ENCODE measurements at places on chromosomes 3 and 15.

DNA sequence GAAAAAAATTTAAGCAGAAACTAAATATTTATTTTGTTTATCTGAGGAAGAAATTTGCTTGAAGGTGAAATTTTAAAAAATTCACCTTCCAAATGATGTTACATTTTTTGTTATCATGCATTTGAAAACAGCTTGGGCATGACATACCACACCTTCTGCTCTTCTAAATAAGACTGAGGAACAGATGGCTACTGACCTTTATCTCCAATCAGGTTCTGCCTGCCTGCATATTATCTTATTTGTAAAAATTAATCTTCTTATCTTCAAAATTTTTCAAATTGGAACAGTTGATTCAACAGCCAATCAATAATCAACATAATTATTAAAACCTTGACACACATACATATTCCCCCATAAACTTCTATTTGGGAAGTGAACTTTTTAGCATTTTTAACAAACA is 641.8 kb upstream of the ZNF385D start:
- no peak for DNase-seq

DNA sequence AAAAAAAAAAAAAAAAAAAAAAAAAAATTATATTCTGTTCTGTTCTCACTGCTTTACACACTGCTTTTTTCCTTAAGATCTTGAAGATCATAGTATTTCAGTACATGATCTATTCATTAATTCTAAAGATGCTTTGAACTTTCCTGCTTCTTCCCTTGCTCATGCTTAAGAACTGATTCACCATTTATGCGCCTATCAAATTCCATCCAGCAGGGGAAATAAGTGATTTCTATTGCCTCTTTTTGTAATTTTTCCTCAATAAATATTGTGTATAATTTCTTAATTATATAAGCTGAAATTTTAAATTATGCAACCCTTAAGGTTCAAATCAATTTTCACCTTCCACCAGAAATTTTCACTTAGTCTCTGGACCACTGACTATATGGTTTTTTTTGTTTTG is 10.6 kb downstream of the DENND6A start:
- no peak for DNase-seq

- no peak for DNase-seq
These were observed 449.2 kb upstream of the CFAP20DC start for GRCh38 chr3:59499000-59499399.

GRCh38 chr15:75225951-75226732 is 24.5 kb downstream of the C15orf39 start:
- DNase-seq: no peak

DNA sequence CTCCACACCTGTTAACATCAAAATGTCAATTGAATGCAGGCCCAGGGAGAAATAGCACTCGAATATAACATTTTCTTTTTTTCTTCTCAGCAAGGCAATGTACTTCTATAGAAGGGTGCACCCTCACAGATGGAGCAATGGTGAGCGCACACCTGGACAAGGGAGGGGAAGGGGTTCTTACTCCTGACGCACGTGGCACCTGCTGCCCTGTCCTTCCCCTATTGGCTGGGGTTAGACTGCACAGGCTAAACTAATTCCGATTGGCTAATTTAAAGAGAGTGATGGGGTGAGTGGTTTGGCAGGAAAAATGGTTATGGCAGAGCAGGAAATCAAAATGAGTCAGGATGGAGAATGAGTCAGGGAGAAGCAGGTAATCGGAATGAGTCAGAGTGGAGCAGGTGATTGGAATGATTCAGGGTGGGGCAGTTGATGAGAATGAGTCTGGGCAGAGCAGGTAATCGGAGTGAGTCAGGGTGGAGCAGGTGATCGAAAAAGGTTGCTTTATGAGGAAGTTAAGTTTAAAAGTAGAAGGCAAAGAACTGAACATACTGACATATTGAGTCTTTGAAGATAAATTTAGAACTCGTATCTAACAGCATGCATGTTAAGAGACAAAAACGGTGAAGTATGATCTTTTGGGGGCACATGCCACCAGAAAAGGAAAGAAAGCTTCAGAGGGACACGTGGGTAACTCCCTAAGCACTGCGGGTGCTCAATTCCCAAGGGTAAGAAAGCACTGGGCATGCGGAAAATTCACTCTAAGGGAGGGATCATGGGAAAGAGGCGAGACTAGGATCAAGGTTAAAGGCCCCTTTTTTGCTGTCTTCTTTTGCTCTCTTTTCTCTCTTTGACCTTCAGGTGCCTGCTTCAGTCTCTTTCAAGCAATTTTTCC is 72.9 kb upstream of the GALNT15 start:
- no peak for DNase-seq

DNA sequence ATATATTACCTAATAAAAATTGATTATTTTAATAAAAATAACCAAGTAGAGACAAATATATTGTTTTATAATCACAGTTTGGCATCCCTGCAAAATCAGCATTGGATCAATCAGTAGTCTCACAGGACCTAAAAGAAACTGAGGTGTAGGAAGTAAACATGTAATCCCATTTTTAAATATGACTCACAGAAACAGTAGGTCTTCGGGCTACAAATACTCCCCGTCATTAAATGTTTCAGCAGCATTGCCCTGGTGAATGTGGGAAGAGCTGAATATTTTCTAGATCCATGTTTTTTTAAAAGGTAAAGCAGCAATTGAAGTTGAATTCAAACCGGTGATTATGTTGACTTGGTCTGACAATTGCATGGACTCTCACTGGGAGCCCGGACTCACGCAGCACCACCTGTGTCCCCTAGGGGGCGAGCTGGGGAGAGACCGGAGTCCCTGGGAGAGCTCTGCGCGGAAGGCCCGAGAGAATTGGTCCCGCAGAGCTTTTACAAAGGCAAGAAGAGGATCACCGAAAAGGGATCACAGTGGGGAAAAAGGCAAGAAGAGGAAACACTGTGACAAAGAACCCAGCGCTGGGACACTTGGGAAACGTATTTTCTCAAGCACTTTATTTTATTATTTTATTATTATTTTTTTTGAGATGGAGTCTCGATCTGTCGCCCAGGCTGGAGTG is 17.2 kb upstream of the USP3 start:
- peak; percentile 88 for DNase-seq

GRCh38 chr15:47618241-47618640 is 99.1 kb upstream of the SEMA6D start:
- DNase-seq: no peak

GRCh38 chr3:12139111-12139511 is 19.6 kb downstream of the TIMP4 start:
- DNase-seq: no peak

GRCh38 chr3:49627634-49628033 is 46.5 kb upstream of the APEH start:
- no peak for DNase-seq
